Sciatic nerve (tissue), 2 donors: ENCODE measurements at places on chromosomes 7 and 10. TPM values are rescaled to one million over a fixed set of nuclear protein-coding genes. Genes with fewer than 3 reads are reported as not detected.

- DNase-seq, result no peak
Measured at GRCh38 chr10:44415121-44415520, 30.2 kb upstream of the CXCL12 start.

Gene GPC2
- 2.7 TPM for total RNA-seq

GRCh38 chr10:92567952-92568600 lies 5.8 kb downstream of the IDE start:
- DNase-seq, result no peak

- no peak for DNase-seq
Measured at GRCh38 chr10:133199992-133200611, 29.9 kb upstream of the UTF1 start.

GRCh38 chr10:30806850-30807249 lies 177.3 kb upstream of the LYZL2 start:
- DNase-seq, result no peak

Gene STAM
- 25.1 TPM for total RNA-seq

DNA sequence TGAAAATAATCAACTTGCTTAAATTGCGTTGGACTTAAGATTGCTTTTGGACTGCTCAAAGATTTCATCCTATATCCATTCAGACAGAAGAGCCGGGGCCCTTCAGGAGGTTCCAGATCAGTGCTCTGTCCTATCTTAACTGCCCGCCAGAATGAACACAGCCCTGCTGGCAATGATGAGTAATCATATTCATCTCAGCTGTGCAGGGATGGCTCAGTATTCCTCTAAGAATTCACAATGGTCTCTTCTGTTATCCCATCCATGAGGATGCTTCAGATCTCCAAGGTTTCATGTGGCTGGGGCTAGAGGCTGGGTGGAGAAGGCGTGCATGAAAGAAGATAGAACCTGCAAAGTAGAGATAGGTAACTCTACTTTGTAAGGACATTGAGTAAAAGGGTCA lies 80.0 kb upstream of the NPVF start:
- DNase-seq, result no peak

Gene PLXNA4
- total RNA-seq, result 9.0 TPM

DNA sequence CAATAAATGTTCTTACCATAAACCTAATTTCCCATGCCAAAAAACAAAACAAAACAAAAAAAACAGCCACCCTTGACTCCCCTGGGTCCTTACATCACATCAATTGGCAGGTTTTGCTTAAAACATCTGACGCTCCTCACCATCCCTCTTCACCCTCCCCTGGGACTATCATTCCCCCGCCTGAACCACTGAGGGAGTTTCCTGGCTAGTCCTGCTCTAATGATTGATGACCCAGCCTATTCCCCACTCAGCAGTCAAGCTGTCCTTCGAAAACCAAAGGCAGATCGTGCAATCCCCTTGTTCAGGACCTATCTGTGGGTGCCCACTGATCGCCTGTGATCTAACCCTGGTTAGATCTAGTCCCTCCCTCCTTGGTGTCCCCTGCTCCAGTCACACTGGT lies 11.2 kb upstream of the FRMPD2 start:
- no peak for DNase-seq

Gene STAG3
- 11.0 TPM for total RNA-seq

Gene MEOX2
- 142 TPM for total RNA-seq

GRCh38 chr10:128125416-128125943 lies 743 bp downstream of the MKI67 start:
- no peak for DNase-seq

DNA sequence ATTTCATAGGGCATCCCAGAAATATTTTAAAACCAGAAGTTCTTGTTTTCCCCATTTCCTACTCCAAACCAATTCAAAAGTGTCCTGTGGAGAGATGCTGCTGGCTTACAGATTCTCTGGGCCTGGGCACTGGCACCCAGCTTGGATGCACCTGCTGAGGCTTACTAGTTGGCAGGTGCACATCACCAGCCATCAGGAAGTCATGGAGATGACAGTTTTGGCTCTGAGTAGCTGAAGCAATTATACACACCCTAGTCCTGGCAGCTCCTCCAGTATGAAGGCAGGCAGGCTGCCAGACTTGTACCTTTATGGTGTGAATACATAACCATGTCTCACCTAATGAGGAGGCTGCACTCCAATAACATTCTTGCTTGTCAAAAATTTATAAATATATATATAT lies 276.6 kb upstream of the GHITM start:
- DNase-seq, result no peak

Gene ODAD2
- total RNA-seq, result 0.80 TPM

- DNase-seq, result no peak
Measured at GRCh38 chr10:117419921-117420320, 44.7 kb upstream of the PDZD8 start.
